ENCODE measurements at places on chromosomes 11 and 22. TPM values are rescaled to one million over a fixed set of nuclear protein-coding genes. Genes with fewer than 3 reads are reported as not detected.

DNA sequence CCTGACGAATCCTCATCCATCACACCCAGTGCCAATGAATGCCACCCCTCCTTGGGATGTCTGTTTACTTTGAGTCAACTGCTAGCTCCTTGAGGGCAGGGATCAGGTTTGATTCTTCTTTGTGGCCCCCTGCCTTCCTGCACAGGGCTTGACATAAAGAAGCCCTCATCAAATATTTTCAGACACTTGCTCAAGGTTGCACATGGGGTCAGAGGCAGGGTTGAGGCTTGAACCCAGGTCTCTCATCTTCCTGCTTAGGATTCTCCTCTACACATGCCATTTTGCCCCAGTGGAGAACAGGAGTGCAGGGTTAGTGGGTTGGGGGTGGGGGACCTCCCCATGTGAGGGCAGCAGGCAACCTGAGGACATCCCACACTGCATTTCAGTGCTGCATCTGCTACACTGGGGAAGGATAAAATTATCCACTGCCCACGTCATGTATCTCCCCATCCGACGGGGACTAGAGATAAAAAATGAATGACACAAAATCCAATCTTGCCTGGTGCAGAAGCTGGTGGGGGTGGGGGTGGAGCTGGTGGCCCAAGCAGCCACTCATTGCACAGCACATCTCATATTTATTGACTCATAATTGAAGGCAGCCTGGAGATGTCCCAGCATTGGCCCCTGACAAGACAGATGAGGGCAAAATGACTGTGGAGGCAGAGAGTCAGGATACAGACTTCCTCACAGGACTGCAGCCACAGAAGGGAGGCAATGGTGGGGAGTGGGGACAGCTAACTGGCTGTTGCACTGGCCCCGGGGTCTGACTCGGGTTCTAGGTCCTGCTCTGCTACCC is 41.3 kb downstream of the NEU3 start:
- no peaks in the 10 kb centered on the region for H3K4me1 ChIP-seq
- no peaks in the 10 kb centered on the region for H3K27me3 ChIP-seq
- no peak for DNase-seq
- H3K4me3 ChIP-seq, result no peak overlapping the region
- peak overlapping the region; percentile 42 for H3K27ac ChIP-seq

GRCh38 chr22:50173311-50173982 is 2.9 kb downstream of the PANX2 start:
- no peak for DNase-seq
- no peak overlapping the region for H3K27ac ChIP-seq
- H3K27me3 ChIP-seq, result peaks cover 8% of the 10 kb centered on the region
- H3K36me3 ChIP-seq, result no peaks in the 10 kb centered on the region
- no peaks in the 10 kb centered on the region for H3K4me1 ChIP-seq
- H3K4me3 ChIP-seq, result no peak overlapping the region

GRCh38 chr22:44930016-44930710 is 79.6 kb downstream of the PHF21B start:
- H3K4me3 ChIP-seq, result no peak overlapping the region
- H3K4me1 ChIP-seq, result no peaks in the 10 kb centered on the region
- no peaks in the 10 kb centered on the region for H3K36me3 ChIP-seq
- H3K27me3 ChIP-seq, result no peaks in the 10 kb centered on the region

DNA sequence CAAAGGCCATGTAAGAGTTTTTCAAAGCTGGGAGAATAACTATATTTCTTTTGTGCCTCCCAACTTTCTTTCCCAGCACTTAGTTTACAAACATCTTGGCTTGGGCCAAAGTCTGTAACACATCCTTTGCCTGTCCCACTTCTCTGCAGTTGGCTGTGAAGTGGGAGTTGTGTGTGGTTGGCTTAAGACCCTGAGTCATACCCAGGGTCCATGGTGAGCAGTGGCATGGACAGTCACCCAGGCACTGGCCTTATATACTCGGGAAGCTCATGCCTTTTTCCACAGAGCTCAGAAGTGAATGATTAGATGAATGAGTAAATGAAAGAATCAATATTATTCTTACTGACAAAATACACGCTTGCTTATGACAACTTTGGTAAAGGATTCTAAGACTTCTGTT is 231.4 kb downstream of the BLID start:
- no peaks in the 10 kb centered on the region for H3K36me3 ChIP-seq
- no peaks in the 10 kb centered on the region for H3K27me3 ChIP-seq
- H3K27ac ChIP-seq, result no peak overlapping the region
- no peaks in the 10 kb centered on the region for H3K4me1 ChIP-seq
- no peak for DNase-seq
- H3K4me3 ChIP-seq, result no peak overlapping the region

- no peak overlapping the region for H3K27ac ChIP-seq
- no peaks in the 10 kb centered on the region for H3K36me3 ChIP-seq
- H3K27me3 ChIP-seq, result no peaks in the 10 kb centered on the region
- no peak for DNase-seq
Measured at GRCh38 chr11:23423104-23423503, 562.8 kb upstream of the CCDC179 start.

- no peak overlapping the region for H3K27ac ChIP-seq
- no peaks in the 10 kb centered on the region for H3K27me3 ChIP-seq
- no peaks in the 10 kb centered on the region for H3K4me1 ChIP-seq
- DNase-seq, result no peak
- H3K4me3 ChIP-seq, result no peak overlapping the region
- peaks cover 3% of the 10 kb centered on the region for H3K36me3 ChIP-seq
Measured at GRCh38 chr22:35443790-35444684, 44.1 kb downstream of the MCM5 start.

GRCh38 chr22:25057013-25057881 is 104.7 kb downstream of the KIAA1671 start:
- H3K4me3 ChIP-seq, result no peak overlapping the region
- no peaks in the 10 kb centered on the region for H3K36me3 ChIP-seq
- peak; percentile 24 for DNase-seq
- no peak overlapping the region for H3K27ac ChIP-seq

- H3K36me3 ChIP-seq, result no peaks in the 10 kb centered on the region
- no peak overlapping the region for H3K4me3 ChIP-seq
- no peaks in the 10 kb centered on the region for H3K27me3 ChIP-seq
- no peak overlapping the region for H3K27ac ChIP-seq
Measured at GRCh38 chr11:399731-400211, 5.8 kb downstream of the PKP3 start.

GRCh38 chr22:42620084-42620483 is 5.4 kb upstream of the POLDIP3 start:
- no peaks in the 10 kb centered on the region for H3K27me3 ChIP-seq
- no peak overlapping the region for H3K27ac ChIP-seq
- DNase-seq, result no peak
- no peak overlapping the region for H3K4me3 ChIP-seq
- H3K4me1 ChIP-seq, result peaks cover 26% of the 10 kb centered on the region
- H3K36me3 ChIP-seq, result peaks cover 8% of the 10 kb centered on the region

DNA sequence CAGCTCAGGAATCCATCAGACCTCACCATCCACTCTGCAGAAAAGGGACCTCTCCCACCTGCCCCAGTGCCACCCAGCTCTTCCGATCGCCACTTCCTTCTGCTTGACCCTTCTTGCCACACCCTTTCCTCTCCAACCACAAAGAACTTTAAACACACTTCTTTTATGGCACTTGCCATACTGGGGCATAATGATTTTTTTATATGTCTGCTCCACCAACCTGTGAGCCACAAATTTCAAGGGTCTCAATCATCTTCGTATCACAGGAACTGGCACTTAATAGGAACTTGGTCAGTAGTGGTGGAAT is 11.7 kb upstream of the MYH9 start:
- no peak overlapping the region for H3K4me3 ChIP-seq
- no peak for DNase-seq
- no peaks in the 10 kb centered on the region for H3K36me3 ChIP-seq
- H3K4me1 ChIP-seq, result no peaks in the 10 kb centered on the region

DNA sequence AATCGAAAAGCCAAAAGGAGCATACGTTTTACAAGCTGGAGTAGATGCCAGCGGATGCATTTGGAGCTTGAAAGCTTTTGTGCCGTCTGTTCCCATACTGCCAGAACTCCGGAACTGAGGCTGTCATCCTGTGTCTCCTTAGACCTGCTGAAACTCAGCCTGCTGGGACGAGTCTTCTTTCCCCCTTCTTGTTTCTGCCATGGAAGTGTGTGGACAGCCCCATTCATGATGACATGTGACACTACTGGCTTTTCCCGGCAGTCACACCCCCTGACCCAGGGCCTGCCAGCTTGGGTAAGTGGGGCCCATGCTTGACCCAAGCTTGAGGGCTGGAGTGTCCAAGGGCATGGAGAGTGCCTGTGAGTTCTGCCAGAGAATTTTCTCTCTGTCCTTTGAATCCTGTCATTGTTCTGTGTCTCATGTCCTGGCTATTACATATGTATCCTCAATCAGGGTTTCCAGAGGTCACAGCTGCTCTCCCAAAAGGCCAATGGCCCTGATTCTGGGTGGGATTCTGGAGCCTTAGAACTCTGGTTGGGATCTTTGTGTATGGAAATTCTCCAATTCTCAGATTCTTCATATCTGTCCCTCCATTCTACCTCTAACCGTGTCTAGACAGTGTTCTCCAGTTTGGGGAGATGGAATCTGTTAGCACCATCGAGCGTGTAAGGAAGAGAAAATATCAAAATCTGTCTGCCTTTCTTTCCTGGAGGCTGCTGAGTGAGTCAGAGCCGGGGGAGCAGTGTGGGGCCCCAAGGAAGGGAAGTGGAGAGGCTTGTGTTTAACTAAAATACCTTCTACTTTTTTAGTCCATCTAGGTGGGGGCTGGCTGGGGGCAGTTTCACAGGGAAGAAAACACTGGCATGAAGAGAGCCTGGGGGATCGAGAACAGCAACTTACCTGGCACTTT is 73.2 kb downstream of the KIAA1671 start:
- H3K27ac ChIP-seq, result peak overlapping the region; percentile 2
- H3K4me3 ChIP-seq, result no peak overlapping the region
- H3K27me3 ChIP-seq, result no peaks in the 10 kb centered on the region
- no peak for DNase-seq
- peaks cover 2% of the 10 kb centered on the region for H3K4me1 ChIP-seq
- no peaks in the 10 kb centered on the region for H3K36me3 ChIP-seq

DNA sequence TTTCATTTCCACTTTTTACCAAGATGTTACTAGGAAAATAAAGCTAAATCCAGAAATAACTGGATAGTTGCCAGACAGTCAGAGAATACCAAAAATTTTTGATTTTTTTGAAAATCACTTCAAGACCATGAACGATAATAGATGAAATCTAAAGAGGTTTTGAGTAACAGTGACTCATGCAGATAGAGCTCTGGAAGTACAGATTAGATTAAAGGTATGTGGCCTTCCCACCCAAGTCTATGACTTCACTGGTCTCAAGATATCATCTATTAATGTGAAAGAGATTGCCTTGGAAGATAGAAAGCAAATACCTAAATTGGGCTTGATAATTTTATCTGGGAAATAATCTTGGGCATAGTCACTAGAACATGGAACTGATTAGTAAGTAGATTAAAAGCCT is 415.9 kb downstream of the METTL15 start:
- H3K27me3 ChIP-seq, result no peaks in the 10 kb centered on the region
- H3K4me3 ChIP-seq, result no peak overlapping the region
- H3K36me3 ChIP-seq, result no peaks in the 10 kb centered on the region
- DNase-seq, result no peak
- H3K27ac ChIP-seq, result no peak overlapping the region
- no peaks in the 10 kb centered on the region for H3K4me1 ChIP-seq

DNA sequence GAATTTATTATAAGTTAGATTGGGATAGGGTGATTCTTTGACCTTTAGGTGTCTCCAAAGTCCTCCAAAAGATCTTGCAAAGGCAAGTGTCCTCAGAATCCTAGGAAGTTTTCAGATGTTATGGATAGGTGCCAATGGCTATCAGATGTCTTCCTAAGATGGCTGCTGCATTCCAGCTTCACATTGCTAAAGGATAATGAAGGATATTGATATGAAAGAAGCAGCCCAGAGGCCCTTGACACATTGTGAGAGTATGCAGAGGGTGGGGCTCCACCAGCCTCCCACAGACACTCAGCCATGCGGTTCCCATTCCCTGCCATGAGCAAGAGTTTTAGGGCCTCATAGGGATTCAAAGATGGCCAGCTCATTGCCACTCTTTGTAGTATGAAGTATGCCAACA is 22.3 kb upstream of the GLYATL2 start:
- no peaks in the 10 kb centered on the region for H3K36me3 ChIP-seq
- no peak overlapping the region for H3K27ac ChIP-seq
- no peak for DNase-seq
- no peaks in the 10 kb centered on the region for H3K27me3 ChIP-seq
- no peaks in the 10 kb centered on the region for H3K4me1 ChIP-seq

DNA sequence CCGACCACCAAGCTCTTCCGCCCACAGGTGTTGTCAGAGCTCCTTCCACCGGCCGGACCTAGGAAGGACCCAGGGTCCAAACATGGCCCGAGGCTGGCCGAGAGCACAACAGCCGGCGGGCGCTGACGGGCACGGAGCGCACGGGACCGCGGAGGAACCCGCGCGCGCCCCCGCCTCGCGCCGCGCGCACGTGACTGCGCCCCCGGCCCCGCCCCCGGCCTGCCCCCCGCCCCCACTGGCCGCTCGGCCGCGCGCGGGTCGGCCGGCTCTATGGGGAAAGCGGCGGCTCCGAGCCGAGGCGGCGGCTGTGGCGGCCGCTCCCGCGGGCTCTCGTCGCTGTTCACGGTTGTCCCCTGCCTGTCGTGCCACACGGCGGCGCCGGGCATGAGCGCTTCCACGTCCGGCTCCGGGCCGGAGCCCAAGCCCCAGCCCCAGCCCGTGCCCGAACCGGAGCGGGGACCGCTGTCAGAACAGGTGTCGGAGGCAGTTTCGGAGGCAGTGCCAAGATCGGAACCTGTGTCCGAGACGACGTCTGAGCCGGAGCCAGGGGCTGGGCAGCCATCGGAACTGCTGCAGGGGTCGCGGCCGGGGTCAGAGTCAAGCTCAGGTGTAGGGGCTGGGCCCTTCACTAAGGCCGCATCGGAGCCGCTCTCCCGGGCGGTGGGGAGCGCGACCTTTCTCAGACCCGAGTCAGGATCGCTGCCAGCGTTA is at the start of gene OSBP2:
OSBP2 (plus strand) TSS at position 235 of the 711 bp plus-strand sequence; CDS start at position 271, 36 bp downstream.
- H3K27ac ChIP-seq, result no peak within 1 kb of the TSS
- H3K36me3 ChIP-seq, result no peaks in the 10 kb centered on the region
- H3K4me1 ChIP-seq, result peaks cover 4% of the 10 kb centered on the region

GRCh38 chr11:68891351-68891948 is 12.2 kb downstream of the MRPL21 start:
- DNase-seq, result no peak
- no peak overlapping the region for H3K4me3 ChIP-seq
- H3K36me3 ChIP-seq, result peaks cover 17% of the 10 kb centered on the region
- H3K27me3 ChIP-seq, result no peaks in the 10 kb centered on the region
- H3K4me1 ChIP-seq, result no peaks in the 10 kb centered on the region

GRCh38 chr22:36942556-36942955 is 29.1 kb downstream of the CSF2RB start:
- no peaks in the 10 kb centered on the region for H3K36me3 ChIP-seq
- H3K4me1 ChIP-seq, result no peaks in the 10 kb centered on the region
- no peak for DNase-seq
- peaks cover 3% of the 10 kb centered on the region for H3K27me3 ChIP-seq

GRCh38 chr22:30424534-30425326 is 838 bp upstream of the MTFP1 start:
- no peak overlapping the region for H3K4me3 ChIP-seq
- no peaks in the 10 kb centered on the region for H3K36me3 ChIP-seq
- H3K4me1 ChIP-seq, result peaks cover 11% of the 10 kb centered on the region
- H3K27me3 ChIP-seq, result no peaks in the 10 kb centered on the region
- DNase-seq, result peak; percentile 39

TMEM126A gene
- 29.7 TPM for total RNA-seq

RASL10A gene
- not detected for total RNA-seq

TENM4 gene
- total RNA-seq, result 5.0 TPM

DDTL gene
- 3.5 TPM for total RNA-seq

C11orf24 gene
- 9.8 TPM for total RNA-seq

TIGD3 gene
- total RNA-seq, result not detected

GNG3 gene
- total RNA-seq, result not detected

NLRP14 gene
- 0.15 TPM for total RNA-seq
